Stimulated activated CD4-positive, alpha-beta T cell treated with anti-CD3 and anti-CD28 coated beads, Interleukin-4, amount 100 ng/mL, for 48 hours (primary cell): ENCODE measurements at places on chromosomes 16 and 17.

- DNase-seq, result no peak
Observed at GRCh38 chr16:1929105-1929504, 10.9 kb upstream of the HS3ST6 start.

- DNase-seq, result no peak
Observed at GRCh38 chr16:86145669-86146068, 246.7 kb downstream of the IRF8 start.

GRCh38 chr17:43898446-43898845 is 8.9 kb downstream of the MPP2 start:
- DNase-seq, result no peak

DNA sequence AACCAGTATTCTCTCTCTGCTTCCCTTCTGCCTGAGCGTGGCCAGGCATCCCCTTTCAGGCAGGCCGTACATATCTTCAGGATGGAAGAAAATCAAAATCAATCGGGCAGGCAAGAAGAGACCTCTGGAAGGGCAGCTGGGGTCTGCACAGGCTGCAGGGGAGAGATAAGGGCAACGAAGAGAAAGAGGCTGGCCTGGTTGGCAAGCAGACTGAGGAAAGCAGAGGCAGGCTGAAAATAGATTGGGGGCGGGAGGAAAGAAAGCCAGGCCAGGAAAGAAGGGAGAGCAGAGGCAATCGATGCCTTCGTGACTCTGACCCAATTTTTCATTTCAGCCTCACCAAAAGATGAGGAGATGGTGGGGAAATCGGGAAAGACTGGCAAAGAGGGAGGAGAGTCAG is 18.1 kb downstream of the PIPOX start:
- DNase-seq, result no peak

- peak; percentile 4 for DNase-seq
Observed at GRCh38 chr17:45740553-45741330, 43.4 kb upstream of the CRHR1 start.

- no peak for DNase-seq
Observed at GRCh38 chr16:24845726-24846547, at the start of gene SLC5A11. TSS of gene SLC5A11 (plus strand) at chr16:24845963. CDS start at chr16:24858644, 12,681 bp downstream.

DNA sequence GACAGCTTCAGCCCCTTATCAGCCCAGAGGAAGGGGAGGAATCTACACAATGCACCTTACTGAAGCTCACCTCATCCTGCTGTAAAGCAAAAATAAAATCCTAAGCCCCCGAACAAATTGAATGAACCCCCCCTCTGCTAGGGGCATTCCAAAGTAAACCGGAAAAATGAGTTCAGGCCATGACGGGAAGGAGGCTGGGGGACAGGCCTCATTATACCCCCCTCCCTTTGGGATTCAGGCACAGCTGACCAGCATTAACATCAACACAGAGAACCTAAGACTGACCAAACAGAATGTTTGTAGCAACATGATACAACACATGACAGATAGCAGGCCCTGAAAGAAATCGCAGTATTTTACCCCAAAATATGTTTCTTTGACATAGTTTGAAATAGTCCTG is 64.2 kb downstream of the DNAH17 start:
- DNase-seq, result no peak

DNA sequence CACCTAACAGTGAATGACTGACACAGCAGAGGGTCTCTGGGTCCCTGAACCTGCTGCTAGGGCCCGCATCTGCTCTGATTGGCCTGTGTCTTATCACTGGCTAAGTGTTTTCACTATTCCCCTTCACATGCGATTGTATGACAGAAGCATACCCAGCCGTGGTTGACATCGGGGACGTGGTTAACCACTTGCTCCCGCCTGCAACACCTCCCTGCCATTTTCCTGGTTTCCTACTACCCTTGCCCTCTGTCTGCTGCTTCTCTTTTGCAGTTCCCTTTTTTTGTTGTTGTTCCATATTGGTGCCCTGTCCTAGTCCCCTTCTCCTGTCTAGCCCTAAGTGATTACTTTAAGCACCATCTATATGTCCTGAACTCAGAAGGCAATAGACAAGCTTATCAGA is 177.0 kb downstream of the RGS9 start:
- DNase-seq, result no peak

DNA sequence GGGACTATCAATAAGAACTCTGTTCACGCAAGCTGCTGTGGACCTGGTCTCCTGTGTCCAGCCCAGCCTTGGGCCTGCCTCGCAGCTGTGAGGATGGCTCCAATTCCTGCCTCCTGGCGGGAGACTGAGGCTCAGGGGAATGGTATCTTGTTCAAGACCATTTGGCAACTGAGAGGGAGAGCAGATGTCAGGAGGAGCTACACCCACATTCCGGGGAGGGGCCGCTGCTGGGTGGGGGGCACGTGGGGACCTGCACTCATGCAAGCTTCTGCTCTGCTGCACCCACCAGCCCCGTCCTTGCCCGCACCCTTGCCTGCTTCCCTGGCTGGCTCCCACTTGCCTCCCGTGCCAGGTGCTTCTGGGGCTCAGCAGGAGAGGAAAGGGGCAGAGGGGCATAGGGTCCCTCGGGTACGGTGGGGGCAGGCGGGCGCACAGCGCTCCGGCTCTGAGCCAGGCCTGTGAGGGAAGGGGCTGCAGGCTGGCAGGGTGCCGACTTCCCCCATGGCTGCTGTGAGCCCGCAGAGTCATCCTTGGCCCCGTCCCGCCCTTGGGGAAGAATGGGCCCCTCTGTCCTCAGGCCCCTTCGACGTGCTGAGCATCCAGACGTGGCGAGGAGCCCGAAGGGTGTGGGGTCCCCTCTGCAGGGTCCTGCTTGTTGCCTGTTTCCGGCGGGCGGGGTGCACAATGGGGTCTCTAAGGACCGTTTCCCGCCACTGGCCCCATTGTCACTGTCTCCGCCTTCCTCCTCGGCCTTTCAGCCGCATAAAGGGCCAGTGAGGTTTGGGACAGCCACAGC is 2.7 kb downstream of the METRN start:
- no peak for DNase-seq

GRCh38 chr17:35546487-35546886 is 9.0 kb upstream of the SLFN12L start:
- no peak for DNase-seq

GRCh38 chr17:72525225-72526015 is 404.6 kb downstream of the SOX9 start:
- no peak for DNase-seq

GRCh38 chr17:49731435-49731831 is 23.7 kb upstream of the SLC35B1 start:
- DNase-seq, result no peak

DNA sequence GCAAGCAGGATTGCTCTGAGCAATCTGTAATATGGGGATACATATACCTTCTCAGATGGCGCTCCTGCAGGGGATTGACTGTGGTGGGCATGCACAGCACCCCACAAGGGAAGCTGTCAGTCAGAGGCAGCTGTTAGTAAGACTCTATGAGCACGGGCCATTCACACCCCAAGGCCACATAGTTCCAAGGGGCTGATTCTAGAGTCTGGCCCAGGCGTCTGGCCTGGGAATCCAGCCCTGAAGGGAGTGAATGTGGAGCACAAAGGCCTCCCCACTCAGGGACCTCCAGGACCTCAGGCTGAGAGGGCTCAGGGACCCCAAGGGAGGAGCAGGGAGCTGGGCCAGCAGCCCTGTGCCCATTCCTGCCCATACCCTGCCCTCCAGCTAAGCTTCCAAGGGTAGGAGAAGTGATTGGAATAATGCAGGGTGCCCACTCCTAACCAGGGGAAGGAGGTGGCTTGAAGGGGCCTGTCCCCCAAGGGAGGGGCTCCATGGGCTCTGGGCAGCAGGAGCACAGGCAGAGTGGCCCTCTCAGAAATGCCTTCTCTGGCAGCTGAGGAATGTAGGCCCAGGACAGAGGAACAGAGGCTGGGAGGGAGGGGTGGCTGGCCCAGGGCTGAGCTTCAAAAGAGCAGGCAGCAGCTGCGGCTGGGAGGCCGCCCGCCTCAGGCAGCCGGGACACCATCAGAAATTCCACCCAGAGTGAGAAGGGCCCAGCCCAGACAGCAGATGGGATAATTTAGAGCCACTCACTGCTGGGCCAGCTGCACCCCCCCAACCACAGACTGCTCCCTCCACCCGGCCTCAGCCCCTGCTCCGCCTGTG is 48.9 kb upstream of the MRPS23 start:
- DNase-seq, result no peak

- no peak for DNase-seq
Observed at GRCh38 chr16:25010542-25010941, 4.6 kb downstream of the ARHGAP17 start.

GRCh38 chr17:60601447-60602384 is 1.7 kb downstream of the PPM1D start:
- peak; percentile 26 for DNase-seq

DNA sequence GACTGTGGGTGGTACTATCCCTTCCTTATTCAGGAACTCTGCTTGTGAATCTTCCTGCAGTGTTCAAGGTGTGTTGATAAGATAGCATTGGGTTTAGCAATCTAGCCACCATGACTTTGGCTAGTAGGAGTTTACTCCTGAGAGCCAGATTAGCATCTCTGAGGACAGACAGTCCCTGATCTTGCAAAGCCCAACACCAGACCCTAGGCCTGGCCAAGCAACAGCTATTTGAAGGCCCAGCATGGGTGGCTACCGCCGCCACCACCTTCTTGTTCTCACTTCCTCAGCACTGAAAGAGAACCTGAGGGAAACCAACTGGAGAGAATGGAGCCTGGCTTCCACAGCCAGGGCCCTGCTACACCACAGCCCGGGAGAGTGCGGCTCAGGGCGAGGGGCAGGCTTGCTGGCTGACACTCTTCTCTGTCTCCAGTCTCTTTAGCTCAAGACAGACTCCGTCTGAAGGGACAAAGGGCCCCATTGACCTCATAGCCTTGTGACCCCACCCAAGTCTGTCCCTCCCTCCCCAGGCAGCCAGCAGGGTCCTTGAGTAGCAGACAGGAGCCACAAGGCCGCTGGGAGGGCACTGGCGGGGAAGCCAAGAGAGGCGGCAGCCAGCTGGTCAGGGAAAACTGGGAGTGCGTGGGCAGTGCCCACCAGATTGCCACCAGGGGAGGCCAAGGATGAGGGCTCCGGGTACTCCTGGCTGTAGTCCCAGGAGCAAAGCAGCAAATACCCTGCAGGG is 10.9 kb upstream of the ARHGAP23 start:
- DNase-seq, result no peak

- no peak for DNase-seq
Observed at GRCh38 chr16:73036074-73036826, 11.7 kb downstream of the ZFHX3 start.

DNA sequence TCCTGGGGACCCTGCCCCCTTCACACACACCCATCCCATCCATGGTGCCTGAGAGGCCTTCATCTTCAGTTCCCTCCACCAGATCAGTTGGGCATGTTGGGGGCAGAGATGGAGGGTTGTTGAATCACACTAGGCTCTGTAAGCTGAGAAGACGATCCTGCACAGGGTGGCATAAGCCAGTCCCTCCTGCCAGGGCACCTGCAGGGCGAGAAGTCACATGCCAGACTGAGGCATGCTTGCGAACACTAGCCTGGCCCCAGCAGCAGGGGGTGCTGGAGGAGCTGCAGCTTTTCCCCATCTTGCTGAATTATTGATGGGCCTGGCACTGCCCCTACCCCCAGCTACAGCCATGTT is 6.1 kb upstream of the TBX2 start:
- no peak for DNase-seq

GRCh38 chr17:40318830-40319391 is 9.9 kb downstream of the RARA start:
- DNase-seq, result no peak

DNA sequence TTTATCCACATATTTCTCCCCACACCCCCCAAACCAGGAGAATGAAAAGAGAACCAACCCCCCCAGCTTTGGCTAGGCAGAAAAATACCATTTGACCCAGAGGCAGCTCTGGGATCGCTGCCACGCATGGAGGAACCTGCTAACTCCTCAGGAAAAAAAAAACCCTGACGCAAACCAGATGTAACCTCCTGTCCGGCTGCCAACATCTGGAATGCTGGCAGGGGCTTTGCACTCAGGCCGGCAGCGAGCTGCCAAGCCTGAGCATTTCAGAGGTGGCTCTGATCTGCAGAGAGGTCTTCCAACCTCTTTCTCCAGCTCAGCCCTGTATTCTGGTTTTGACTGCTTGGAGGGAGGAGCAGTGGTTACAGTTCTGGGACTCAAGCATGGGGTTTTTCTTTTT is 8.2 kb downstream of the IGFBP4 start:
- DNase-seq, result no peak

GRCh38 chr17:56528696-56529095 is 64.8 kb upstream of the NOG start:
- DNase-seq, result no peak

DNA sequence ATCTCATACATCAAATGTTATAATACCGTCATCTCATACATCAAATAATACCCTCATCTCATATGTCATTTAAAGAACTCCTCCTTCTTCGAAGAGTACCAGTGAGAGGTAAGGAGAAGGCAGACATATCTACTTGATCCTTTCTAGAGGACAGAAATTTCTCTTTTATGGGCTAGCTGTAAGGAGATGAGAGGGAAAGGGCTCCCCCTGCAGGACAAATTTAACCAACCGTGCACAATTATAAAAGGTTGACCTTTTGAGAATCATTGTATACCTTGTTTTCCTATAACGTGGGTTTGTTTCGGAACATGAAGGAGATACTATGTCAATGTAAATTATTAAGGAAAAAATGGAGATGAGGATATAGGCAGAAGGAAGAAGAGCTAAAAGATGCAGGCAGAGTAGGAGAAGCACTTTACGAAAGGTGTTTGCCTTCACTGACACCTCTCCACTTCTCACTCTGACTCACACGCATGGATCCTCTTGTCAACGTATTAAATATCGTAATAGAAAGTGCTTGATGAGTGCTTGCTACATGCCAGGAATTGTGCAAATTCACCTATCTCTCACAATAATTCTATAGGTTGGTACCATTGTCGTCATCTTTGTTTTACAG is 465.9 kb upstream of the ERCC4 start:
- peak; percentile 22 for DNase-seq

DNA sequence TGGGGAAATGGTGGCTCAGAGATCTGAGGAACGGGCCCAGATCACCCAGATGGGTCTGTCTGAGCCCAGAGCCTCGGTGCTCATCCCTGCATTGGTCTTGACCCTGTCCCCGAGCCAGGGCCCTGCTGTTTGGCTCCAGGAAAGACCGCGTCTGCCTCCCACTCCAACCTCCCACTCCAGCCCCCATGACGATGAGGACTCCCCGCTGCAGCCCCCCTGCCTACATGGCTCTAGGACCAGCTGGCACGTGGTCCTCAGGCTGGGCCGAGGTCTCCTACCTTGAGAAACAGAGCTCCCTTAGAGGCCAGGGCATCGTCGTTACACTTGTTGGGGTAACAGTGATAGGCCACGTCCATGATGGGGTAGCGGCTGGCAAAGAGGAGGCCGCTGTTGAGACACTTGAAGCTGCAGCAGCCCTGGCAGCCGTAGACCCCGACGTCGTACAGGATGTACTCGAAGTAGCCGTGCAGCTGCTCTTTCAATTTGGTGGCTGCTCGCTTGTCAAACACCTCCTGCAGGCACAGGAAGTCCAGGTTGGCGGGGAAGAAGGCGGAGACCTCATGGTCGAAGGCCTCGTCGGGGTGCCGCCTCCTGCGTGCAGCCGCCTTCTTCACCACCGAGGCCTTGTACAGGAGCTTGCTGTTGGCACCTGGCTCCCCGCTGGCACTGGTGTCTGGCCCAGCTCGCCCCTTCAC is 59.9 kb downstream of the PRMT7 start:
- DNase-seq, result no peak
